ENCODE measurements at places on chromosomes 3 and 15. TPM values are rescaled to one million over a fixed set of nuclear protein-coding genes. Genes with fewer than 3 reads are reported as not detected.

The CCDC80 gene
- 63.4 TPM for total RNA-seq

The SMCO1 gene
- total RNA-seq: 0.03 TPM

The CRYGS gene
- total RNA-seq: 0.85 TPM

The CFAP92 gene
- total RNA-seq: not detected

The ADAMTSL3 gene
- total RNA-seq: 0.53 TPM

The HYAL1 gene
- 0.44 TPM for total RNA-seq

The RFX7 gene
- total RNA-seq: 8.9 TPM

The TMEM40 gene
- 0.08 TPM for total RNA-seq

The PPP2R3A gene
- total RNA-seq: 3.3 TPM

The MUC20 gene
- total RNA-seq: 0.73 TPM

The DET1 gene
- total RNA-seq: 6.4 TPM

The GCSAM gene
- not detected for total RNA-seq

The TRPC1 gene
- 8.3 TPM for total RNA-seq

The CD200R1 gene
- 0.14 TPM for total RNA-seq

The CCDC32 gene
- 15.7 TPM for total RNA-seq

The NBEAL2 gene
- total RNA-seq: 72.6 TPM

The TRMT10C gene
- total RNA-seq: 35.9 TPM

The CCDC191 gene
- 1.7 TPM for total RNA-seq

The GOLGA8S gene
- total RNA-seq: 0.18 TPM

The ETFA gene
- total RNA-seq: 244 TPM

The FANCD2OS gene
- total RNA-seq: not detected

The RPP25 gene
- total RNA-seq: 28.0 TPM

The FAM81A gene
- total RNA-seq: 12.7 TPM

The NUP210 gene
- 41.9 TPM for total RNA-seq

The PEX5L gene
- total RNA-seq: not detected

The ROBO2 gene
- total RNA-seq: not detected

The FBXO45 gene
- total RNA-seq: 7.8 TPM

The ADGRG7 gene
- not detected for total RNA-seq

The MAP6D1 gene
- total RNA-seq: 6.9 TPM

The SSUH2 gene
- 1.2 TPM for total RNA-seq

The GOLGA8Q gene
- total RNA-seq: 0.18 TPM

The ADAMTS9 gene
- 0.92 TPM for total RNA-seq

The MKRN3 gene
- total RNA-seq: 2.8 TPM

The PAQR5 gene
- 88.0 TPM for total RNA-seq

The C2CD4A gene
- 0.05 TPM for total RNA-seq

The B3GNT5 gene
- total RNA-seq: 29.3 TPM
